ENCODE measurements at places on chromosomes 6 and 20. TPM values are rescaled to one million over a fixed set of nuclear protein-coding genes. Genes with fewer than 3 reads are reported as not detected.
A peak's percentile ranks its signal among the peaks of the same experiment; 100 is the strongest.

- no peak for DNase-seq
Measured at GRCh38 chr6:14652536-14652935, 535.0 kb downstream of the CD83 start.

DNA sequence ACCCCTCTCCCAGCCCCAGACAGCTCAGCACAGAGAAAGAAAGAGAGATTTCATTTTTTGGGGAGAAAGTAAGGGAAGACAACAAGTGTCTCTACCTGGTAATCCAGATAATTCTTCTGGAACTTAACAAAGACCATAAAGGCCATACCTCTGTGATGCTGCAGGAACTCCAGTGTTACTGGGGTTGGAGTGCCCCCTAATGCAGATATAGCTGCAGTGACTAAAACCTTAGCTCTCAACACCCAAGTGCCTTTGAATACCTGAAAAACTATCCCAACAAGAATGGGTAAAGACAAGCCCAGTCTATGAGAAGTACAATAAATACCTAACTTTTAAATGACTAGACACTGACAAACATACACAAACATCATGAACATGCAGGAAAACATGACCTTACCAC, 365.3 kb upstream of the PTCHD4 start:
- DNase-seq, result no peak

- no peak for DNase-seq
Measured at GRCh38 chr6:66421570-66421969, 714.5 kb upstream of the EYS start.

DNA sequence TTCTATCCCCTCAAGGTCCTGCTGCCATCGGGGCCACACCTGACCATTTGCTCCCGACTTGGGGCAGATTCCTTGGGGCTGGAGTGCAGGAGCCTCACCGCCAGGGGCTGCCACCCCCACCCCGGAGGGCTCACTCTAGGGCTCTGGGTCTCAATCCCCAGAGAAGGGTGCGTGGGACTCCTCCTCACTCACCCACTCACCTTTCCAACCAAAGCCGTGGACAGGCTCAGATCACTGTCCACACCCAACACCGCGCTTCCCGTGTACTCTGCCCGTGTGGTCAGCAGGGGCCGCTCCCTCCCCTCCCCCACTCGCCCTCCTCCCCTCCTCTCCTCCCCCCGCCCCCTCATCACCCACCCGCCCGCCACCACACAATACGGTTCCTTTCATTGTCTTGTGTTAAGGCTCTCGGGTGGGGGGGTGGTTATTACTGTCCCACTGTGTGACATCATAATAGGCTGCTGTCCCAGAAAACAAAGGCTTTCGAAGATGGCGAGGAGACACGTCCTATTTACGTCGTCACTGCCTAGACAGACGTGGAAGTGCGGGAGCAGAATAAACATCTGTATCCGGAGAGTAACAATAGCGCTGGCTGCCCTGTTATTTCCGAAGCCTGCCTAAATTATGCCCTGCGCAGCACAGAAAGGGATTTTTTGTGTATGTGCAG, 85.8 kb downstream of the YTHDF1 start:
- DNase-seq, result no peak

DNA sequence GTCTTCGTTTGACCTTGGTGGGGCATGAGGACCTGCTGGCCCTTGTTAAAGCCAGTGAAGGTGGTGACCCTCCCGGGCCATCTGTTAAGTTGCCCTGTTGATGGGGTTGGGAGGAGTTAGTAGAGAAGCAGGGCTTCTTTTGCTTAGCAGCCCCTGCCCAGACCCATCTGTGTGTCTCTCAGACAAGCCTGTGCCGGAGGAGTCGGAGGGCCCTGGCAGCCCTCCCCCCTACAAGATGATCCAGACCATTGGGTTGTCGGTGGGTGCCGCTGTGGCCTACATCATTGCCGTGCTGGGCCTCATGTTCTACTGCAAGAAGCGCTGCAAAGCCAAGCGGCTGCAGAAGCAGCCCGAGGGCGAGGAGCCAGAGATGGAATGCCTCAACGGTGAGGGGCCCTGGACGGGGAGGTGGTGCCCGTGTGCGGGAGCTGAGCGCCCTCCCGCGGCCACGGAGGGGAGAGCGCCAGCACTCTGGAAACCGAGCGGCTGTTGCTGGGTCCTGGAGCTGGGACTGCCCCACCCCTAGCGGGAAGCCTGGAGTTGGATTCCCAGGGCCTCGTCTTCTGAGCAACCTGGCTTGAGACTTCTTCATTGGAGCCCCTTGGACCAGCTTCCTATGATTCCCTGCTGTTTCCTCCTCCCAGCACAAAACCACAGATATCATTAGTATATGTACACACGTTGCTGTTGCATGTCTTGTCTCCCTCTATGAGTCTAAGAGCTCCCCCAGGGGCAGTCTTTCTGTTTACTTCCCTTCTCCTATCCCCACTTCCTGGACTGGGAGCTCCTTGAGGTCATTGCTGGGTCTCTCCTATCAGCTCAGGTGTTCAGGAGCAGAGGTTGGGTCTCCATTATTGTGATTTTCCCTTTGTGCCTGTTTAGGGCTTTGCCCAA, 27.6 kb upstream of the SRF start:
- peak; percentile 95 for DNase-seq

GRCh38 chr6:34953061-34954025, 64.3 kb downstream of the ANKS1A start:
- no peak for DNase-seq

GRCh38 chr6:168025831-168026710, 28.6 kb downstream of the KIF25 start:
- DNase-seq, result no peak

CHRNA4 gene
- 0.20 TPM for total RNA-seq

HEY2 gene
- total RNA-seq, result 2.3 TPM
